Right lobe of liver (tissue), 6 donors: ENCODE measurements at places on chromosomes 7 and 10. TPM values are rescaled to one million over a fixed set of nuclear protein-coding genes. Genes with fewer than 3 reads are reported as not detected.

- no peak for DNase-seq
Observed at GRCh38 chr10:53749439-53749838, 976.9 kb upstream of the MBL2 start.

DNA sequence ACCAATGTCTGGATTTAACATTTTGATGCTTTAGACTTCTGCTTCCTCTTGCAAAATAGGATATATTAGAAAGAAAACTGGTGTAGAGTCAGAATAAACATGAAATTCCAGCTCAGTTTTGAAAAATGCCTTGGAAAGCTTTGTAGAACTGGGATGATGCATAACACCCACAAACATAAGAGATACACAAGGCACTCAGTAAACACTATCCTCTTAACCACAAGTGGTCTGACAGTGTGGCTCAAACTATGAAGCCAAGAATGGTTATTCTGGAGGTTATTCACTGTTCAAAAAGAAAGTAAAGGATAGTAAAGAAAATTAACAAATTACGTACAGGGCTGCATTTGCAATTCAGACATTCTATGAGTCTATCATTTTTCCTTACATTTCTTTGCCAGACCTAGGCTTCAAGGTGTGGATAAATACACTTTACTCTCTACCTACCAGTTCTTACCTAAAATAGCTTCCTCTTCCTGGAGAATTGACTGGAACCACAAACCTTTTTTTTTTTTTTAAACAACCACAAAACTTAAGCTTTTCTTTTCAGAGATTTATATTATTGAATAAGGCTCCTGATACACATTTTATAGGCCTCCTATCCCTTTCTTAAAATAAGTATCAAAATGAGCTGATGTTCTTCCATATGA, 9.0 kb upstream of the RSBN1L start:
- no peak for DNase-seq

GRCh38 chr10:17425584-17426262, 28.7 kb downstream of the ST8SIA6 start:
- no peak for DNase-seq

DNA sequence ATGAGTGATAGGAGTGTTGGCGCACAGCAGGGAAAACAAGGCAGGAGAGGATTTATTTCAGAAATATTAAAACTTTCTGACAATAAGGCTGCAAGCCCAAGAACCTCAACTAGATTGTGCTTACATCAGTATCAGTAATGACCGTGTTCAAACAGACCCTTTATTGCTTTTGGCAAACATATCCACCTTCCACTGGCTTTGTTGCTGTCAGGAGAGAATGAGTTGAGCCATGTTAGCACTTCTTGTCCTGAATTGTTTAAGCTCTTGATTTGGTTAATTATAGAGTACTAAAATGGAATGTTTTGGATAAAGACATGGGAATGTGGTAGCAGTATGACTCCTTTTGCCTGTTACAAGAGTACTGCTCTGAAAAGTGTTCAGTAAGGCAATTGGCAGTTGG, 3.8 kb downstream of the AHCYL2 start:
- no peak for DNase-seq

DNA sequence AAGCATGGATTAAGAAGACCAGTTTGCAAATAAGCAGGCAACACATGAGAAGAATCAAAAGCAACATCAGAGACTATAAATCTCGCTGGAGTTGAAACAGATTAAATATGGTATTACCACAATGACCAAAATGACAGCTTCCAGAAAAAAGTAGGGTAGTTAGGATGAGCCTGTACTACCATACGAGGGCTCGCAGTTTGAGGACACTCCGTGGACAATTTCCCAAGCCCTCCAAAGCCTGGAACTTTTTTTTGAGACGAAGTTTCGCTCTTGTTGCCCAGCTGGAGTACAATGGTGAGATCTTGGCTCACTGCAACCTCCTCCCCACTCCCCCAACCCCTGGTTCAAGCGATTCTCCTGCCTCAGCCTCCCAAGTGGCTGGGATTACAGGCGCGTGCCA, 1.0 kb downstream of the LRRC17 start:
- no peak for DNase-seq

- no peak for DNase-seq
Observed at GRCh38 chr10:36066102-36066501, 424.0 kb upstream of the FZD8 start.

DNA sequence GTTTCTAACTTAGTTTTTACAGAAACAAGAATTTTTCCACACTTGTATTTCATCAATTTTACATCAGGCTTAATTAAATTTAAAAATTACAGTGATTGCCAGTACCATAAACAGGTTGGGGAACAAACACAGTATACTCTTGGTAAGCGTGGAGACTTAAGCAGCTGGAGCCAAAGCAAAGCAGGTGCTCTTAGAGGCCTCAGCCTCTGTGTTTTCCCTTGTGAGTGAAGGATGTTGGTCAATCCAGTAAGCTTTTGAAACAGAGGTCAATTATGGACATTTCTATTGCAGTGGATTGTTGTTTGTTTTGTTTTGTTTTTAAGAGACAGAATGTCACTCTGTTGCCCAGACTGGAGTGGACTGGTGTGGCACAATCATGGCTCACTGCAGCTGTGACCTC, 100.6 kb upstream of the CELF2 start:
- DNase-seq: no peak

GRCh38 chr7:134431815-134432214, 27.1 kb downstream of the AKR1B1 start:
- no peak for DNase-seq

GRCh38 chr10:114387784-114388183, 16.5 kb downstream of the AFAP1L2 start:
- DNase-seq: no peak

- no peak for DNase-seq
Observed at GRCh38 chr10:15504101-15504840, 133.2 kb upstream of the FAM171A1 start.

DNA sequence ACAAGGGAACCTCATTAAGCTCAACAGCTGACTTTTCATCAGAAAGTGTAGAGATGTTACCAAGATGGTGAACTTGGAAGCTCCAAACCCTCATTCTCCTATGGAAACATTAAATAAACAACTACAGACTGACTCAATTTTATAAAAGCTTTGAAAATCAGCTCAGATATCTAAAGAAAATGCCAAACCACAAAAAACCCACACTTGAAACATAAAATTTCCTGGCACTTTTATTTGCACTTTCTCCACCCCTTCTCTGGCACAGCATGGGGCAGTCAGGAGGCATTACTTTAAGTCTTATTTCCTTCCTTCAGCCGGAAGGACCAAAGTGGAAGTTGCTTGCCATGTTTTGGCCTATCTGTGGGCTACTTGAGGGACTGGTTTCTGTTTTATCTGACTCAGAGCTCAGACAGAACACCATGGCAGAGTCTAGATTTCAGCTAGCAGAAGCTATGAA, 114.7 kb downstream of the ODAD2 start:
- no peak for DNase-seq

DNA sequence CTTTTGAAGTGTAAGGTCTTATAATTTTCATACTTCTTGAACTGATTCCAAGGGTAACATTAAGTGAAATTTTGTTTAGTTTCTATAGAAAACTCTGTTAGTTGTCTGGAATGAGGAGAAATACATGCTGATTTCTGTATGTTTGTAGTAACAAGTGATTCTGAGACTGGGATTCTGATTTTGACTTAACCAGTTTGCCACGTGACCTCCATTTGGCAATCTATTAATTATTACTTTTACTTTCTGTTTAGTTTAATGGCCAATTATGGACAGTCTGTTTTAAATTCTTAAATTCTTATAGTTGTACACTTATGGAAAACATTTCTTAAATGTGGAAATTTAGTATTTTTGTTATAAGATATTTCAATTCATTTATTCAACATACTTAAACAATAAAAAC, 163.1 kb downstream of the ADK start:
- no peak for DNase-seq

GRCh38 chr7:100691676-100692577, 2.1 kb downstream of the GIGYF1 start:
- DNase-seq: peak; percentile 82

DNA sequence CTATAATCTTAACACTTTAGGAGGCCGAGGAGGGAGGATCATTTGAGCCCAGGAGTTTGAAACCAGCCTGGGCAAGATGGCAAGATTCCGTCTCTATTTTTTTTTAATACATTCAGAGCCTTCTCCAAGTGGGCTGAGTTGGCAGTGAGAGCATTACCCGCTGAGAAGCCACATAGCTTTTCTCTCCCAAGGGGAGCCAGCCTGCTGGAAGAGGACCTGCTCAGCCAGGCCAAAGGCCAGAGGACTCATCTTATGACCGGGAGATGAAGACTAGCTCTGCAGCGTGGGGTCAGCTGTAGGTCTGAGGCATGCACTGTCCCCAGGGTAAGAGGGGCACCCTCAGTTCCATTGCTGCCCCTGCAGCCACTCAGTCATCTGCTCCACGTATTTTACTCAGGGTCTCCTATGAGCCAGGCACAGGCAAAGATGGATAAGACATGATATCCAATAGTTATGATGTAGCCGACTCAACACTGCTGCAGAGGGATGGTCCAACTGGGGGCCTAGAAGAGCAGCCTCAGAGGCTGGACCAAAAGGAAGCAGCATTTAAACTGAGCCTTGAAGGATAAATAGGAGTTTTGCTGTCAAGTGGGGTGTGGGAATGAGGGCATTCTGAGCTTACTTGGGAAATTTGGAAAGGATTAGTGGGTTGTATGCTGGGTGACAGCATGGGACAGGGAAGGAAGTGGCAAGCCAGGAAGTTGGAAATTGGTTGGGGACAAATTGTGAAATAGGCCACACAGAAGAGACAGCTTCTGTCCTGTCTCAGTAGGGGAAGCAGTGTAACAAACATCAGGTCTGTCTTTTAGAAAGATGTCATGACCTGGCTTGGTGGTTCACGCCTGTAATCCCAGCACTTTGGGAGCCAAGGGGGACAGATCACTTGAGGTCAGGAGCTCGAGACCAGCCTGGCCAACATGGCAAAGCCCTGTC, 1.6 kb upstream of the MARVELD1 start:
- DNase-seq: no peak

- DNase-seq: no peak
Observed at GRCh38 chr10:7611909-7612308, 54.9 kb downstream of the ITIH5 start.

DNA sequence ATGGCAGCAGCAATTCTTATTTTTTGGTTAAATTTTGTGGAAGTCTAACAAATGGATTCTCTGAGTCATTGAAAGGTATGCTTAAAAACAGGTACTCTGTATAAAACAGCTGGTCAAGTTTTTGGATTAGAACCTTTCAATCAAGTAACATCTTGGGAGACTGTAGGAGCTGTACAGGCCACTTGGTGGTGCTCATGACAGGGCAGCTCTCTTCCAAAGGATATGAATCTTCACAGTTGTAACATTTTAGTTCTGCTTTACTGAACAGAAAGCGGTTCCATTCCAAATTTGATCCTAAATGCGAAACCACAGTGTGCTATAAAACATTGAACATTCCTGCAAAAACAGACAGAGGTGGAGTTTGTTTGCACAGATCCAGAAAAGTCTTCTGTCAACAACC, 44.5 kb upstream of the AGR3 start:
- DNase-seq: no peak

- no peak for DNase-seq
Observed at GRCh38 chr7:44977304-44977958, 1.4 kb downstream of the MYO1G start.

DNA sequence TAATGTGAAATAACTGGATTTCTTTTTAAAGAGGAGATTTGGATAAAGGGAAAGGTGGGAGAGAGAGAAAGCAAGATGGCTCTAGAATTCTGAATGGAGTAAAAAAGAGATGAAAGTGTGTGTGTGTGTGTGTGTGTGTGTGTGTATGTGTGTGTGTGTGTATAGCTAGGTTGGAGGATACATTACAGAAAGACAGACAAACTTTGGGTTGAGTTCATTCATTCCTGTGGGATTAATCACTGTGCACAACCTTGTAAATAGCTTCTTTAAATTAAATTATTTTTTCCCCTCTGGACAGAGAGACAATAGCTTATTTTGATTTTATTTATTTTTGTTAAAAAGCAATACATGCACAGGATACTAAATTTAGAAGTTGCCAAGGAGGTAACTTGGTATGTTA, 7.5 kb downstream of the ASB4 start:
- no peak for DNase-seq

- no peak for DNase-seq
Observed at GRCh38 chr7:19377611-19378344, 232.6 kb upstream of the FERD3L start.

- no peak for DNase-seq
Observed at GRCh38 chr7:141785706-141786552, 4.1 kb upstream of the TAS2R5 start.

GRCh38 chr10:122565766-122566206, 5.2 kb downstream of the DMBT1 start:
- peak; percentile 69 for DNase-seq

DNA sequence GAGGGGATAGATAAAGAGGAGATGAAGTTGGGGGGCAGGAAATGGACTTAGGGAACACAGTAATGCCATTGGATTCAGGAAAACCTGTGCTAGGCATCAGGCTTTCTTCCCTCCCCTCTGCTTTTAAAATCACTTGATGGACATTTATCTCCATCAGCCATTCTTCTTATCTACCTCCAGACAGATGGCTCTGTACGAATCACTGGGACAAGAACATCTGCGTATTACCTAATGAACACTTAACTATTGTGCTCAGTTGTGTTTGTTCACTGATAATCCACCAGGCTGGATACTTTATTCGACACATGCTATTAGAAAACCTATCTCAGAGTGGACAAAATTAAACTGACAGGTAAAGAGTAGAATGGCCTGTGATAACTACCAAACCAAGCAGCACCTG, 40.0 kb downstream of the TNKS2 start:
- no peak for DNase-seq

The TRUB1 gene
- 9.5 TPM for total RNA-seq

The SLC26A5 gene
- 0.64 TPM for total RNA-seq

The CHAT gene
- total RNA-seq: not detected

The IFIT1B gene
- total RNA-seq: not detected

The PLCE1 gene
- 0.74 TPM for total RNA-seq

The CLDN4 gene
- 1.2 TPM for total RNA-seq

The STEAP1 gene
- 12.5 TPM for total RNA-seq

The THSD7A gene
- 1.3 TPM for total RNA-seq

The FHIP2A gene
- total RNA-seq: 22.3 TPM

The CC2D2B gene
- total RNA-seq: not detected

The ZNF853 gene
- 0.20 TPM for total RNA-seq

The HOXA4 gene
- total RNA-seq: 0.90 TPM
